Mammary epithelial cell (primary cell): ENCODE measurements at places on chromosomes 5 and 9. TPM values are rescaled to one million over a fixed set of nuclear protein-coding genes. Genes with fewer than 3 reads are reported as not detected.

- no peak for DNase-seq
Measured at GRCh38 chr9:74795081-74795480, 92.6 kb downstream of the TRPM6 start.

Gene LHX2
- polyA plus RNA-seq: 0.02 TPM

DNA sequence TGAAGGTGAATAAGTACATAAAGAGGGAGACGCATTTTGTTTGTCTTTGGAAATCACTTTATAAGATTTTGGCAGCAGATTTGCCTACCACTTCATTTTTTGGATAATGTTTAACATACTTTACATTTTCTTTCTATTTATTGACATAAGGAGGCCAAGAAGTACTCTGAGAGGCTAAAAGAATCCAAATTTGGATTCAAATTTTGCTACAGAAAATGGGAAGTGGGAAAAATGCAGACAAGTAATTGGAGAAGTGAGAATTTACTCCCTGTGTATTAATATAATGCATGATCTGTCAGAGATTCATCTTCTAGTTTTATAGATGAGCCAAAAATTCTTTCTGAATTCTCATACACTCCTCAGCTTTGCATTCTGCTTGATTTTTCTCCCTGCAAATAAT is 411.2 kb upstream of the CTNND2 start:
- no peak for DNase-seq

DNA sequence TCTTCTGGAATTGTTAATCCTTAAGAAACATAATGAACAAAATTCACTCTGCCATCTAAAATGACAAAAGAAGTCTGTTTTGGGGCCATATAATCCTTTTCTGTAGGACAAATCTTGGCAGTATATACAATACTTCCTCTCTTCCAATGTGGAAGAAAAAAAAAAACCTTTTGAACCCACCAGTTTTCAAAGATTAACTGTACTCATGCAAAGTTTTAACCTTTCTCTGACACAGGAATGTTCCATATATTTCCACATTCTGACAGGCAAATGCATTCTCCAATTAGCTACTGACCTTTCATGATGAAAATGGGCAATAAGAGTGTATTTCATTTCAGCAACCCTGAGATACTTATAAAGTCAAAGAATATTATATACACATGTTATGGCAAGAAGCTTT is 65.4 kb downstream of the RNF130 start:
- no peak for DNase-seq

DNA sequence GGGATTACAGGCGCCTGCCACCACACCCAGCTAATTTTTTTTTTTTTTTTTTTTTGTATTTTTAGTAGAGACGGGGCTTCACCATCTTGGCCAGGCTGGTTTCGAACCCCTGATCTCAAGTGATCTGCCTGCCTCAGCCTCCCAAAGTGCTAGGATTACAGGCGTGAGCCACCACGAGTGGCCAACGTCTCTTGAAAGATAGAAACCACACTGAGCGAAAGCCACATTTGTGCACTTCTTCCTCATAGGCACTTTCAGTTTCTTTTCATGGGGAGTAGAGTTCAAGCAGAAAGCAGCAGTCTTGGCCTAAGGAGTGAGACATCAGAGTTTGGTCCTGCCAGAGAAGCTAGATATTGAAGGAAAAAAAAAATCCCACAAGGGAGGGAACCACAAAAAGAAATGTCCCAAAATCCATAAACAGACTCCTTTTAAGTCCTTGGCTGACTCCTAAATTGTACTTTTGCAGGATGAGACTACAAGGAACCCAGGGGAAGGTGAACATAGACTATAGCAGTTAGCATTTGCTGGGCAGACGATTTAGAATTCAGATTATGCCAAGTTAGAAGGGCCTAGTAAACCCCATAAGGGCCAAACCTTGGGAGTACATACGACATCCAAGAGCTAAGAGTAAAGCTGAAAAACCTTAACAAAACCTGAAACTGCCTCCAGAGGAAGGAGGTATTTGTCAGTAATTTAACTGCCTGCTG is 43.9 kb upstream of the GLIPR2 start:
- no peak for DNase-seq

DNA sequence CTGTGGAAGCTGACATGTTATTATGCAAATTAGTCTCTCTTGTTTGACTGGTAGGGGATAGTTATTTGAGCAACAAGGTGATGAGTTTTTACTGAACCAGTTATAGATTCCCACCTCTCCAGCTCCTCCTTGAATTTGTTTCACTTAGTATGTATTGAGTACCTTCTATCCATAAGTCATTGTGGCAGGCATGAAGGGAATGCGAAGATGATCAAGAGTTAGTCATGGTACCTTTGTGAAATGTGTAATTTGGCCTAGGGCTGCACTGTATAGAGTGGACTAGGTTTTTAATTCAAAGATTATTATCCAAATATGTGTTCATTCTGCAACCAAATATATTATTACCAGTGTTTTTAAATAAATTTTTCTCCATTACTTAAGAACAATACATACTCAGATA is 110.1 kb downstream of the HACD4 start:
- DNase-seq: peak; percentile 74

Gene LEAP2
- polyA plus RNA-seq: 0.41 TPM

DNA sequence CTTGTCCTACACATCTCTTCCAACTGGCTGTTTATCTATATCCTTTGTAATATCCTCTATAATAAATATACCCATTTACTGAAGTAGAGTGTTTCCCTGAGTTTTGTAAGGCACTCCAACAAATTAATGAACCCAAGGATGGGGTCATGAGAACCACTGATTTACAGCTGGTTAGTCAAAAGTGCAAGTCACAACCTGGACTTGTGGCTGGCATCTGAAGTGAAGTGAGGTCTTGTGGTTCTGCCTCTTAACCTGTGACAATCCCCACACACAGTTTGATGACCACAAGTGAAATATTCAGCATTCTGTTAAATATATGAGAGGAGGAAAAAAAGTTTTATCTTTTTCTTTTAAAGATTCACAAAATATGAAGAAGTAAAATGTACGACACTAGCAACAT is 126.1 kb downstream of the NR2F1-AS1 start:
- DNase-seq: peak; percentile 80

- DNase-seq: no peak
Measured at GRCh38 chr9:7858166-7858565, 58.6 kb upstream of the DMAC1 start.

Gene FOXD4L6
- not detected for polyA plus RNA-seq

Gene CCIN
- not detected for polyA plus RNA-seq

DNA sequence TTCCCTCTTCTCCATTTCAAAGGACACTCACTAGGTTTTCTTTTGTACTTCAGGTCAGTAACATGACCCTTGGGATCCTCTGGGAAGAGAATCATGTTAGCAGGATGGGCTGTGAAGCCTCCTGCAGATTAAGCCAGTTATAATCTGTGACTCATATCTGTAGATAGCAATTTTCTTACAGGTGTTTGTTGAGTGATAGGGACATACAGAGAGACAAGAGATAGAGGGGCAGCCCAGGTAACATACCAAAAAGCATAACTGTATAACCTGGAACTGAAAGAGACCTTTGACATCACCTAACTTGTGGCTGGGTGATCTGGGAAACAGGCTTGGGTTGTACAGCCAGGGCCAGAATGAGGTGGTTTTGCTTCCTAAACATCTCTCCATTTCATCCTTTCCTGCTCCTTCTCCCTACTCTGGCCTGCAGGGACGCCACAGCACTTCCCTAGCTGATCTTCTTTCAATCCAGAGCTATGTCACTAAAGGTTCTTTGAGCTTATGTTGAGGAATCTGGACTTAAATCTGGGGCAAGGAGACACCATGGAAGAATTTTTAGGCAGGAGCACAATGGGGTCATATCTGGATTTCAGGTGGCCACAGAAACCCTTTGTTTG is 21.0 kb upstream of the PPARGC1B start:
- no peak for DNase-seq

Gene PANK3
- polyA plus RNA-seq: 11.4 TPM

GRCh38 chr5:75281716-75282465 is 45.2 kb upstream of the ANKRD31 start:
- peak; percentile 56 for DNase-seq

- DNase-seq: peak; percentile 61
Measured at GRCh38 chr5:68331192-68332079, 115.9 kb downstream of the PIK3R1 start.

DNA sequence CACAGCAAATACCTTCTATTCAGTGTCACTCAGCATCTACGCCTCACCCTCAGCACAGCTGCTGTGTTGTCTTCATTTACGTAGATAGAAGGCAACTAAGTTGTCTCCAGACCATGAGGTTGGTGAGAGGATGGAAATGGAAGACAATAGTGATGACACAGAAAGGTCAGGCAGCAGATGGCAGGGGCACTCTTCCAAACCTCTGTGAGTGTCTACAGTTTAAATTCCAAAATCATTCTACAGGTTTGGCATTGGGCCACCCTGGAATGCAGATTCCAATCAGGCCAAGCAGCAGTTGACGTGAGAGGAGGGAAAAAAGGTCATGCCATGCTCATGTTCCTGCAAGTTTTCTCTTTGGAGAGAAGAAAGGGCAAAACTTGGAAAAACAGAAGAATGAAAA is 68.7 kb upstream of the ADAMTSL1 start:
- DNase-seq: peak; percentile 57

DNA sequence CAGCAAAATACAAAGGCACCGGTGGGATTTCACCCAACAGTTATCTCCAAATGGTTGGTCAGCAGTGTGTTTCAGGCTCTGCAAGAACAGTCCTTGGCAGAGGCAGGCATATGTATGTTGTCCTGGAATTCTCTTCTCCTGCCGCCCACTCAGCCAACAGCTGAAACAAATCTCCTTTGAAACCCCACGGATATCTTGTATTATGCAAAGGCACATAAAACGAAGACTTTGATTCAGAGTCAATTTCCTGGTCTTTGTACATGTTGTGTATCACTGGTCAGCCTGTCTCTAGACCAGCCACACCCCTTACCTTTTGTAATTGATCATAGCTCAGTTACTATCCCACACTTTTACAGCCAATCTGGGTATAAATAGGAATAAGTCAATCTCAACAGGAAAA is 29.2 kb downstream of the FREM1 start:
- no peak for DNase-seq

GRCh38 chr9:38178237-38178636 is 109.2 kb upstream of the SHB start:
- peak; percentile 82 for DNase-seq

GRCh38 chr5:133523013-133523658 is 89.2 kb downstream of the FSTL4 start:
- DNase-seq: no peak

Gene TAF11L5
- not detected for polyA plus RNA-seq

Gene COL15A1
- not detected for polyA plus RNA-seq

- DNase-seq: no peak
Measured at GRCh38 chr9:19510907-19511306, 102.1 kb downstream of the ACER2 start.

Gene CCDC180
- 0.17 TPM for polyA plus RNA-seq

DNA sequence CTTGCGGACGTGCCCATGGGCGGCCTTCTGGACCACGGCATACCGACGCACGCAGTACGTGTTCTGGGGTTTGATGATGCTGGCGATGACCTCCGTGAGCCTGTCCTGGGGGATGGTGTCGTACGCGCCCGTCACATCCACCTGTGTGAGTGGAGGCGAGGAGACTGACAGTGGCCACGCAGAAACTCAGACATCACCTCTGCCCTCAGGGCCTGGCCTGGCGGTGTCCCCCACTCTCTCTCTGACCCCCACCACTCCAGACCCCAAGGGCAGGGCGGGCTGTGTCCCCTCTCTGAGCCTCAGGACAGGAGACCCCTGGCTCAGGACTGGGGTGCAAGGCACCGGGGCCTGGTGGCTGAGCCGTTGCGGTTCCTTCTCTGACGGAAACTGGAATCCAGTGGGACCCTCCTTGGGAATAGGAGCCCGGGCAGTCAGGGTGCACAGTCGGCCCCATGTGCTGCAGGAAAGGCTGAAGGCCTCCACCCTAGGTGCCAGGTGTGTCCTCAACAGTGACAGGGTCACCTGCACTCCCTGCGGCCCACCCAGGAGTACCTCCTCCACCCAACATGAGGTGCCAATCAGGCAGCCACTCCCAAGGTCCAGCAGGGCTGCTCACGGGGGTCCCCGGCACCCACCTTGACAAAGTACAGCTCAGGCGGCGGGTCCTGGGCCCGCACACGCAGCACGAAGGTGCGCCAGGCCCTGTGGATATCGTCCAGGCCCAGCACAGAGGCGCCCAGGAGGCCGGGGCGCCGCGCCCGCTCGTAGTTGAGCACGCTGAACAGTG is 16.0 kb downstream of the TERT start:
- DNase-seq: no peak

DNA sequence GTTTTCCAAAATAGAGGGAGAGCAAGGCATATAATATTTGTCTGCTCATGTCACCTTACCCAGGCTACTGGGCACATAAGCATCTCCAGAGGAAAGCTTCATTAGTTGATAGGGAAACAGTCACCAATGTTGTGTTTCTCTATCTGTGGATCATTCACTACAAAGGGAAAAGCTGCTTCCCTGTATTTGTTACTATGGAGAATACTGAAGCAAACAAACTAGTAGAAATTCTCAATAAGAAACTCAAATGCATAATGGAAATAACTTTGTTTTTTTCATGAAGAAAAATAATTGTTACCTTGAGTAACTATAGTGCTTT is 138.2 kb downstream of the PCSK1 start:
- DNase-seq: no peak

- DNase-seq: peak; percentile 69
Measured at GRCh38 chr9:72675586-72675985, 154.2 kb downstream of the TMC1 start.
